ENCODE measurements at places on chromosomes 2 and 18.

GRCh38 chr2:53448591-53448990 lies 319.0 kb upstream of the CHAC2 start:
- no peak for DNase-seq

DNA sequence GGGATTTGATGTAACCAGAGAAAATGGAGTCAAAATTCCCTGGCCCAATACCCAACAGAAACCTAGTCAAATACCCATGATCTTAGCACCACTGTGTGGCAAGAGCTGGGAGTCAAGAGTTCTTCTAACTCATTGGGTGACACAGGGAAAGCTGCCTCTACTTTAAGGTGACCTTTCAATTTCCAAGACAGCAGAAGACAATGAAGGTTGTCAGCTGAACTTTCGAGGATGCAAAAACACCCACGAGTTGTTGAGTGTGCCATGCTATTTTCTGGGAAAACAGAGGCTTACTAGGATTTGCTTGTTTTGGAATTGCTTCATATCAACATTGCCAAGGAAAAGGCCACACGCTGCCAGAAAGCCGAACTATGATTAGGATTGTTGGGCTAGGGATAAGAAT lies 61.6 kb upstream of the CYRIA start:
- peak; percentile 45 for DNase-seq

DNA sequence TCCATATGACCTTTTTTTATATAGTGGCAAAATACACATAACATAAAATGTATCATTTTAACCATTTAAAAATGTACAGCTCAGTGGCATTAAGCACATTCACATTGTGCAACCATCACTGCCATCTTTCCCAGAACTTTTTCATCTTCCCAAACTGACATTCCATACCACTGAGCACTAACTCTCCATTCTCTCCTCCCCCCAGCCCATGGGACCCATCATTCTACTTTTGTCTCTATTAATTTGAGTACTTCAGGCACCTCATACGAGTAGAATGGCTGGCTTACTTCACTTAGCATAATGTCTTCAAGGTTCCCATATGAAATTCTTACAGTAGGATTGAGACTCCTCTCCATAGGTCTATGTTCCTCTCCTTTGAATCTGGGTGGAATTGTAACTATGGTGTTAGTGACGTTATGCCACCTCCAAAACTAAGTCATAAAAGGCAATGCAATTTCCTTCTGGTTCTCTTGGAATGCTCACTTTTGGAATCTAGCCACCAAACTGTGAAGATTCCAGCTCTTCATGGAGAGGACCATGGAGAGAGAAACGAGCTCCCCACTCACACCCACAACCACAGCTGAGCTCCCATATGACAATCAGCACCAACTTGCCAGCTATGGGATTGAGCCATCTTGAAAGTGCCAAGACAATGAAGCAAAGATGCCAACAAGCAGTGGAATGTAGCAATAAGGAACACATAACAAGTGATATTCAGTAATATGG lies 9.8 kb upstream of the DNAJC27 start:
- DNase-seq, result no peak

DNA sequence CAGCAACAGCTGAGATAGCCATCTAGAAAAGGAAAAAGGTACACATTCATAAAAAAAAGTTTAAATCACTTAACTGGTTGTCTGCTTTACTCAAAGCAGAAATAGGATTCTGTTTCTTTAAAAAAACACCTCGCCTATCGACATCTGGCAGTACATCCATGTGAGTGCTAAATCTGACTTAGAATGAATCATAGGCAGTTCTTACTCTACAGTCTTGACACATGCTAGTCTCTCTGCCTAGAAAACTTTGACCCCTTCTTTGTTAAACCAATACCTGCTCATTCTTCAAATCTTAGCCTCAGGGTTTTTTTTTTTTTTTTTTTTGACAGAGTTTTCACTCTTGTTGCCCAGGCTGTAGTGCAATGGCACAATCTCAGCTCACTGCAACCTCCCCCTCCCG lies 37.1 kb upstream of the GPR75 start:
- no peak for DNase-seq

- no peak for DNase-seq
Measured at GRCh38 chr18:26515643-26516487, 32.5 kb downstream of the KCTD1 start.

GRCh38 chr2:71129114-71129901 lies 721 bp downstream of the MCEE start:
- no peak for DNase-seq

- DNase-seq, result no peak
Measured at GRCh38 chr2:238669046-238669445, 178.8 kb upstream of the TWIST2 start.

DNA sequence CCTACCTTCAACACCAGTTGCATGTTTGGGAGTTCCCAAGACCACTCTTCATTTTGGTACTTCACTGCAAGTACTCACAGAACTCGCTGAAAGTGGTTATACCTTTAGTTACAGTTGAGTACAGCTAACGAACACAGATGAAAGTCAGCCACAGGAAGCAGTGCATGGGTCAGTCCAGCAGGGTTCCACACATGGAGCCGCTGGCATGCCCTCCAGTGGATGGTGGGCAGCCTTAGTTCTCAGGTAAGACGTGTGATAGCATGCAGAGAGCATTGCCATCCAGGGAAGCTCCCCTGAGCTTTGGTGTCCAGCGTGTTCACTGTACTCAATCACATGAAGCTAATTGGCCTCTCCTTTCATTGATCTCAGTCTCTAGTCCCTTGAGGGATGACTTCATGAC lies 815.3 kb downstream of the RNF144A start:
- no peak for DNase-seq

- DNase-seq, result peak; percentile 55
Measured at GRCh38 chr2:51304311-51304710, 272.4 kb upstream of the NRXN1 start.

DNA sequence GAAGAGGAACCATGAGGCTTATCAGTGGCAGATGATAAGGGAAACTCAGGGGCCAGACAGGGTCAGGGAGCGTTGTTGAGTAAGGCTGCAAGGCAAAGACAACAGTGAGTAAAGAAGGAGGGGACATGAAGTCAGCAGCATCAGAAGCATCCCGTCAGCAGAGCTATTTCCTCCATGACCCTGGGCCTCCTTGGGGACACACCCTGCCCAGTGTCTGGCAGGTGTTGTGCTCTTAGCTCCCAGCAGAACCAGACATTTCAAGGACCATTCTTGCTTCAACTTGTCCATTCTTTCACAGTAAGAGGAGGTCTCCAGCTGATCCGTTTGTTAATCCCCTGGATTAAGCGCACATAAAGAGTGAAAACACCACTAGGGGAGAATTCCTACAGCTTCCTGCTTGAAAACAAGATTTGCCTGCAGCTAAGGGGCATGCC lies 88.7 kb upstream of the MEIS1 start:
- DNase-seq, result no peak

- no peak for DNase-seq
Measured at GRCh38 chr2:15817748-15818147, 122.6 kb upstream of the MYCN start.

GRCh38 chr2:42139101-42139500 lies 30.1 kb upstream of the EML4 start:
- peak; percentile 32 for DNase-seq

GRCh38 chr2:210548878-210549384 lies 7.5 kb upstream of the CPS1 start:
- DNase-seq, result no peak

- no peak for DNase-seq
Measured at GRCh38 chr18:2396162-2396505, 175.2 kb downstream of the METTL4 start.

DNA sequence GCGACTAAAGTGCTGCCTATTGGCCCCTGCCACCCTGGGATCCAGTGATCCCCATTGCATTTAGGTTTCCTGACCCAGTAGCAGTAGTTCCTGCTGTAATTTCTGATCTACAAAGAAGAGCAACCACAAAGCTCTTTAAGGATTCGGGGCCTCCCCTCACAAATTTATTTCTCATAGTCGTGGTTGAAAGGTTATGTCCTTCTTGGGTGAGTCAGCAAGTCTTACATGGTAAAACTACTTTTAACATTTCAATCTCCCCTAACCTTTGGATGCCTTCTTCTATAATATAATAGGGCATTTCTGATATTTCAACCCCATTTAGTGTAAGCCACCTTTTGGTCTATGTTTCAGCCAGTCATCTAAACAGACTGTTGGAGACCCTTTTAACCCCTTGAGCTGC lies 14.9 kb downstream of the PIKFYVE start:
- no peak for DNase-seq

GRCh38 chr2:21727101-21727500 lies 603.3 kb downstream of the TDRD15 start:
- DNase-seq, result no peak

- no peak for DNase-seq
Measured at GRCh38 chr2:122357998-122358397, 602.5 kb downstream of the TSN start.

DNA sequence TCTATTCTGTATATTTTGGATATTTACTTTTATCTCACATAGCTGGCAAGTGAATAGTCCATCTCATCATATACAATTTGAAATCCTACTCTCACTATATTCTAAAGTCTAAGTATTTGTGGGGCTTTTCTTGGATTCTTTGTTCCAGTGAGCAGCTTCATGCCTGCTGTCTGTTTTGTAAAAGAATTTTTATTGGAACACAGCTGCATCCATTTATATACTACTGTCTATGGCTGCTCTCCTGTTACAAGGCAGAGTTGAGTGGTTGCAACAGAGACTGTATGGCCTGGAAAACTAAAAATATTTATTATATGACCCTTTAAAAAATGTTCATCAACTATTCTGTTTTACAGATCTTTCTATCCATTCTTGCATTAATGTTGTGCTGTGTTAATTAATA lies 193.3 kb upstream of the KLHL14 start:
- DNase-seq, result no peak

DNA sequence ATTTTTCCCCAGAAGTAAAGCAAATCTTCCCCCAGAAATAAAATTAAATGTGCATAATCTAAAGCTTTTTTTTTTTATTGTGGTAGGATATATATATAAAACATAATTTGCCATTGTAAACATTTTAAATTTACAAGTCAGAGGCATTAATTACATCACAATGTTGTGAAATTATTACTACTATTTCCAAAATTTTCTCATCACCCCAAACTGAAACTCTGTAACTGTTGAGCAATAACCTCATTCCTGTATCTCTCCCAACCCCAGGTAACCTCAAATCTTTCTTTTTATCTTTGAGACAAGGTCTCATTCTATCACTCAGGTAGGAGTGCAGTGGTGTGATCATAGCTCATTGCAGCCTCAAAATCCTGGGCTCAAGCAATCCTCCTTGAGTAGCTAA lies 11.2 kb downstream of the MRPL19 start:
- no peak for DNase-seq

- DNase-seq, result no peak
Measured at GRCh38 chr2:236785611-236786057, 216.0 kb downstream of the ACKR3 start.

GRCh38 chr2:177165721-177166711 lies 46.6 kb upstream of the HNRNPA3 start:
- peak; percentile 67 for DNase-seq

DNA sequence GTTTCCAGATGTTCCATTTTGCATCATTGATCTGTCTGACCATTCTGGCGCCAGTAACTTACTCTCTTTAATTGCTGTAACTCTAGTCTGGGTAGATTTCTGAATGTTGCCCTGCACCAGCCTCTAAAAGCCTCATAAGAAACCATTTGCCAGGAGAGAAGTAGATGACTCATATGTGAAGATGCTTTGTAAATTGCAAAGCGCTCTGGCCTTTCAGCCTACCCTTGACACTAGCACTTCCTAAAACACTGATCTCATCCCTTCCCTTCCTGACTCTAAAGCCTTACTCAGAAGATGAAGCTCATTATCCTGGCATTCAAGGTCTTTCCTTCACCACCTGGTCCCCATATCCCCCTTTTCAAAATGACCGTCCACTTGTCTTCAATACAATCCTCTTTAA lies 193.2 kb upstream of the MEX3C start:
- no peak for DNase-seq

- DNase-seq, result no peak
Measured at GRCh38 chr2:190904640-190905261, 24.1 kb downstream of the GLS start.

GRCh38 chr2:168608796-168609195 lies 152.7 kb downstream of the CERS6 start:
- DNase-seq, result no peak

DNA sequence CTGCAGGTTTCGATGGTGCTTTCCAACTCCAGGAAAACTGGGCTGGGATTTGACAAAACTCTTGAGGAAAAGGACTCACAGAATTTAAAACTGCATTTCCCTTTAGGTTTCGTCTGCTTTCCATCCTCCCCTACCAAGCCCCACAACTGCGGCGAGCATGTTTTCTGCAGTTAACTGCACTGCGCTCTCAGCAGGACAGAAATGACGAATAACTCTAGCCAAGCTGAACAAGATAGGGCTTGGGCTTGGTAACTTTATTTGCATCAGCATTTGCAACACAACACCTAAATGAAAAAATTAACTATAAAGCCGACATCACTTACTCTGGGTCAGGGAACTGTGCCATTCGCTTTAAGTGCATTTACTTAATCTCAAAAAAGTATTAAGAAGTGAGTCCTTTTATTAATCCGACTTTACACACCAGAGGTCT lies 669 bp upstream of the PIKFYVE start:
- DNase-seq, result no peak

DNA sequence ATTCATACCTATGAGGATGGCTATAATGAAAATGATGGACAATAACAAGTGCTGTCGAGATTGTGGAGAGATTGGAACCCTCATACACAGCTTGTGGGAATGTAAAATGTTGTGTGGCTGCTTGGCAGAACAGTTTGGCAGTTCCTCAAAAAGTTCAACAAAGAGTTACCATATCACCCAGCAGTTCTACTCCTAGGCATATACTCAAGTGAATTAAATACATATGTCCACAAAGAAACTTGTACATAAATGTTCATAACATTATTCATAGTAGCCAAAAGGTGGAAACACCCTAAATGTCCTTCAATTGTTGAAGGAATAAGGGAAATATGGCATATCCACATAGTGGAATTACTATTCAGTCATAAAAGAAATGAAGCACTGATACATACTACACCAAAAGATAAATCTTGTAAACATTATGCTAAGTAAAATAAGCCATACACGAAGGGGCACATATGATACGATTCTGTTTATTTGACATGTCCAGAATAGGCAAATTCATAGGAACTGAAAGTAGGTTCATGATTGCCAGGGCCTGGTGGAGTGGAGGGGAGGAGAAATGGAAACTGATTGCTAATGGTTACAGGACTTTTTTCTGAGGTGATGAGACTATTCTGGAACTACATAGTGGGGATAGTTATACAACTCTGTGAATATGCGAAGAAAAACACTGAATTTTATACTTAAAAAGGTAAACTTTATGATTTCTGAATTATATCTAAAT lies 92.1 kb downstream of the ADAM23 start:
- no peak for DNase-seq

- no peak for DNase-seq
Measured at GRCh38 chr2:216012133-216012829, 1.1 kb downstream of the MREG start.

All from putamen (tissue), 1 donor.